ENCODE measurements at places on chromosomes 2 and 18.

DNA sequence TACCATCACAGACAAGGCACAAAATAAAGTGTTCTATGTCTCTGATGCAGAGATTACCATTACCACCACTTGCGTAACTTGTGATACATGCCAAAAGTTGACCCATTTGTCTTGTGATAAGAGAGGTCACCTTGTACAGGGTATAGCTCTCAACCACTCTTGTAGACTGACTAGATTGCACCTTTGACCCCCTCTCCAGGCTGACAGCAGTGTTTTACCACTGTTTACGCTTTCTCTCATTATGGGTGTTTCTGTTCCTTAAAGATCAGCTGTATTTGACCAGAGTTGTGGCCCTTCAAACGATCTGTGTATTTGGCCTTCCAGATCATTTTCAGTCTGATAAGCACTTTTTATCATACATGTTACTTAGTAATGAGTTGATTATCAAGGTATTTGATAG is 215.7 kb upstream of the HNMT start:
- no peak for DNase-seq

DNA sequence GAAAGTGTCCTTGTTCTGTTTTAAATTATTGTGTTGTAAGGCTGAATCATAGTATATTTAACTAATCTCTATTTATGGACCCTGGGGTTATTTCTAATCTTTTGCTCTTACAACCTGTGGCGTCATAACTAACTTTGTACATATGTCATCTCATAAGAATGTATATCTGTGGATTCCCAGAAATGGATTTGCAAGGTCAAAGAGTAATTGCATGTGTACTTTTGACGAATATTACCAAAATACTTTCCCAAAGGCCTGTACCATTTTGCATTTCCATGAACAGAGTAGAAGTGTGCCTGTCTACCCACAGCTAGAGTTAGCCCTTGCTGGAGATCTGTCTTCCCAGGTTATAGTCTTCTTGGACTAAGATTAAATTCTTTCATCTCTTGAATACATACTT is 42.8 kb downstream of the SEMA4F start:
- peak; percentile 95 for DNase-seq

DNA sequence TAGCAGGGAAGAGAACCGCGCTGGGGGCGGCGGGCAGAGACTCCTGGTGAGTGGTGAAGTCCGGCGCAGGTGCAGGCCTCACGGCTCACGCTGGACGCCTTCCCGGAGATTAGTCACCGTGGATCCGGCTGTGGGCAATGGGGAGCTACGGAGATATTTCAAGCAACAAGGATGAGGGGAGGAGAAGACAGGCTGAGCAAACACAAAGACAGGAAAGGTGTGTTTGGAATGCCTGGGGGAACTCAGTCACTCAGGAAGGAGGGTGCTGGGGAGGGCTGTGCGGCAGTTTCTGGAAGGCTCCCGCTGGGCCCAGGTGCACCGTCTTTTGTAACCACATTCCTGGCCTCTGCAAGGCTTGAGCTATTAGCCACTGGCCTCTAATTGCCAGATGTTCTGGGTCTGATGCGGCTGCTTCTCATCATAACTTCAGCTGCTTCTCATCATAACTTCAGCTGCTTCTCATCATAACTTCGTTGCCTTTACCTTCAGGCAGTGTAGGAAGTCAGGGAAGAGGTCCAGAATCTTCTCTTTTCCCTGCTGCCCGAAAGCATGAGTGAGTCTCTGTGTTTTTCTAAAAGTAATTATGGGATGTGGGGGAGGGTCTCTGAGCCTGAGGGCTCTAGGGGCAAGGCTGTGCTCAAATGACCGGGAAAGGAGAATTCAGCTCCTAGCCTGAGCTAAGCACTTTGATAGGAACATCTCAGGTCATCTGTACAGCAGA is 118.9 kb downstream of the PXDN start:
- peak; percentile 79 for DNase-seq

GRCh38 chr2:1891971-1892486 is 147.7 kb upstream of the PXDN start:
- DNase-seq = no peak

GRCh38 chr18:76476665-76477561 is 18.1 kb downstream of the ZNF516 start:
- DNase-seq = peak; percentile 95

DNA sequence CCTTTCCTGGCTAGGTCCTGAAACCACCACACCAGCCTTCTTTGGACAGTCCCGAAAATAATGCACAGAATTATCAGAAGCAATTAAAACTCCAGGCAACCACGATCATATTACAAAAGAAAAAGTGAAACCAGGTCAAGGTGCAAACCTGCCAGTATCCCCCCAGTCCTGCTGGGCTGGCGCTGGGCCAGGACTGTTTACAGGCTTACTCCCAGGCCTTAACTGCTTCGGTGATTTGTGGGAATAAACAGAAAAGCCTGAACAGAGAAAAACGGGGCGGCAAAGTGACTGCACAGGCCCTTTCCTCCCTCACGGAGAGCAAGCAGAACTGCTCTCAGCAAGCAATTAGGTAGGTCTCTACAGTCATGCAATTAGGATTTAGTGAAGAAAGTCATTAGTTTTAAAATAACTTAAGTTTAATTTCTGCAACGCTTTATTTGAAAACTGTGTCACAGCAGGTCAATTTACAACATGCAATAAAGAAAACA is 1.3 kb downstream of the HDAC4 start:
- DNase-seq = peak; percentile 59

DNA sequence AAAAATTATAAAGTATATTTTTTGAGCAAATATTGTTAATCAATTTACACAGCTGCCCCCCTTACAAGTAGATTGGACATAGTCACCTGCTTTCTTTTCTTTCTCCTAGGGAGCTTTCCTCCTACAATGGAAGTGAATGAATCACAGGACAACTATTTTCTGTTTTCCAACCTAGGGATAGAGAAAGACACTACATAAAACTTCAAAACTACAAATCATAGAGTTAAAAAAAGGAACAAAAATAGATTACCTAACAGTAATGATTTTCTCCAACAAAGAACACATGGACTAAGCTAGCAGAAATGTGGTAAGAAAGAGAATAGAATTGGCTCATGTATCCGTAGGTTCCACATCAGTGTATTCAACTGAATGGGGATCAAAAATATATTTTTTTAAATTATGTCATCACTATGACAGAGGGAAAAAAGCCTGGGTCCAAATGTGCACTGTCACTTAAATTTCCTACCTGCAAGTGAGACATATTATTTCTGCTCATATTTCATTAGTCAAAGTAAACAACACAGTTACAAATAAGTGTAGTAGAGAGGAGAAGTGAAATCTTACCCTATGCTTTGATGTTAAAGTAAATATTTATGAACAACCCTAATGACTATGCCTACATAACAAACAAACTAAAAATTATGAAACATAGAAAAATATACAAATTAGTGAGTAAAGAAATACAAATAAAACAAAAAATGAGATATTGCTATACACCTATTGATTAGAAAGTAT is 756.7 kb downstream of the SOCS6 start:
- no peak for DNase-seq

GRCh38 chr2:44549856-44550255 is 188.1 kb downstream of the CAMKMT start:
- no peak for DNase-seq

- DNase-seq = no peak
Measured at GRCh38 chr18:37438417-37439180, 127.0 kb downstream of the CELF4 start.

DNA sequence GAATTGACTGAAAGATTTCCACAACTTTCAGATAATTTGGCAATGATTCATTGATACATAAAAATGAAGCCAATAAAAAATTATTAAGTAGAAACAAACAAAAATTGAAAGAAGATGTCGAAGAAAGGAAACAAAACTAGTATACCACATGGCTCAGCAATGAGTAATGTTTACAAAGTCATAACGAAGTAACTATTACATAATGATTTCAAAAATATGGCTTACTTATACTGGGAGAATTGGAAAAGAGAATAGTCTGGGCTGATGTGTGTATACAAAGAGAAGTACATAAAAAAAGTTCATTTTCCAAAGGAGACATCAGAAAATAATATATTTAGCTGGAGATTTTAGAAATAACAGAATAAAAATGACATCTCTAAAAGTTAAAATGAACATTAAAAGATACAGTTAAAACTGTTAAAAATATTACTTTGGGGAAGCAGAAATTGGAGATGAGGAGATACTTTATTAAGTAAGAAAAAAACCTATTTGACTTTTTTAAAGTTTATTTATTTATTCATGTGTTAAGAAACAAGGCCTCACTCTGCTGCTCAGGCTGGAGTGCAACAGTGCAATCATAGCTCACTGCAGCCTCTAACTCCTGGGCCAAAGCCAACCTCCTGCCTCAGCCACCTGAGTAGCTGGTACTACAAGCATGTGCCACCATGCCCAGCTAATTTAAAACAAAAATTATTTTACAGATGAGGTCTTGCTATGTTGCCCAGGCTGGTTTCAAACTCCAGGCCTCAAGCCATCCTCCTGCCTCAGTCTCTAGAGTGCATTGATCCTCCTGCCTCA is 409.7 kb upstream of the PIK3C3 start:
- no peak for DNase-seq

DNA sequence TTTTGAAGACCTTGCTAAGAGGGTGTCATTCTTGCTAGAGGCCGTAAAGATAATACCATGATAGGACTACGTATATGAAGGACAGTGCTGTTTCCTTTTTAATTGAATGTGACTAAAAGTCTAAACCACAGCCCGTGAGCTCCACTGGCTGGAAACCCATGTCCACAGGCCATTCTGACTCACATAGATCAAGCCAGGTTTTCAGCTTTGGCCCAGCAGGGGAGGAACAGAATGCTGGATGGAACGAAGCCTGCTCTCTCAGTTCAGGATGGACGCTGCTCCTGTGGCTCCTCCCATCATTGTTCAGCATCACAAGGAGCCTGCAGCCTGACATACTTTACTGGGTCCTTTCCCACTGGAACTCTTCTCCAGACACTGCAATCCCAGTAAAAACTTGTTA is 47.6 kb downstream of the ALPK2 start:
- peak; percentile 73 for DNase-seq

- DNase-seq = no peak
Measured at GRCh38 chr18:67310826-67311225, 205.7 kb downstream of the DSEL start.

GRCh38 chr2:60794271-60794863 is 38.3 kb downstream of the PAPOLG start:
- DNase-seq = peak; percentile 20

- DNase-seq = no peak
Measured at GRCh38 chr2:38224821-38225437, 149.0 kb upstream of the CYP1B1 start.

DNA sequence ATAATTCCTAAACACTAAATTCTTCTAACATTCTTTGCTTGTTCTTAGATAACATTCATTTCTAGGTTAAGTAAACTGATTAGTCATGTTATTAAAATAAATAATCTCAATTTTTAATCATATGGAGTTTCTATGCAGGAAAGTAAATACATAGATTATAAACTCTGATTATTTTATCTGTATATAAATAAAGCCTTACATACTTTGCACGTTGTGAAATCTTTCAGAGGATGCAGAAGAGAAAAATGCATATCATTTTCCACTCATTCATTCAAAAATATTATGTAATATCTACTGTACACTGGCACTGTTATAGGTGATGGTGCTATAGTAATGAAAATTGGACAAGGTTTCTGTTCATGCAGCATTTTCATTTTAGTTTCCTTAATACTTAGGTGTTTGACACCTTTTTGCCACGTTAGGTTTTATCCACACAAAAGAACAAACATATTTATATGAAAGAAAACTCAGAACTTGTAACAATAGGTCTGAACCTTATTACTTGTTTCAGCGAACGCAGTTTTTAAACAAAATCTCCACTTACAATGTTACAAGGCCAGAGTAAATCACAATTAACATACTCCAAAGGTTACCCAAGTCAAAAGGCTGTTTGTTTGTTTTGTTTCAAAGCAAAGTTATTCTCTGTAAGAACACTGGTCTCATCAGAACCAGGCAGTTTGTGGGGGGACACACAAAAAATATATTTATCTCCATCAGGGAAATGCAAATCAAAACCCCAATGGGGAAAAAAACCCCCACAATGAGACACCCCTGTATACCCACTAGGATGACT is 27.4 kb downstream of the ADAM17 start:
- peak; percentile 22 for DNase-seq

GRCh38 chr2:128604045-128604444 is 285.4 kb upstream of the HS6ST1 start:
- no peak for DNase-seq

GRCh38 chr18:24494586-24494985 is 34.1 kb downstream of the HRH4 start:
- no peak for DNase-seq

- no peak for DNase-seq
Measured at GRCh38 chr18:73038336-73038735, 170.5 kb upstream of the NETO1 start.

- DNase-seq = no peak
Measured at GRCh38 chr18:71405169-71405809, 1116.4 kb downstream of the SOCS6 start.

DNA sequence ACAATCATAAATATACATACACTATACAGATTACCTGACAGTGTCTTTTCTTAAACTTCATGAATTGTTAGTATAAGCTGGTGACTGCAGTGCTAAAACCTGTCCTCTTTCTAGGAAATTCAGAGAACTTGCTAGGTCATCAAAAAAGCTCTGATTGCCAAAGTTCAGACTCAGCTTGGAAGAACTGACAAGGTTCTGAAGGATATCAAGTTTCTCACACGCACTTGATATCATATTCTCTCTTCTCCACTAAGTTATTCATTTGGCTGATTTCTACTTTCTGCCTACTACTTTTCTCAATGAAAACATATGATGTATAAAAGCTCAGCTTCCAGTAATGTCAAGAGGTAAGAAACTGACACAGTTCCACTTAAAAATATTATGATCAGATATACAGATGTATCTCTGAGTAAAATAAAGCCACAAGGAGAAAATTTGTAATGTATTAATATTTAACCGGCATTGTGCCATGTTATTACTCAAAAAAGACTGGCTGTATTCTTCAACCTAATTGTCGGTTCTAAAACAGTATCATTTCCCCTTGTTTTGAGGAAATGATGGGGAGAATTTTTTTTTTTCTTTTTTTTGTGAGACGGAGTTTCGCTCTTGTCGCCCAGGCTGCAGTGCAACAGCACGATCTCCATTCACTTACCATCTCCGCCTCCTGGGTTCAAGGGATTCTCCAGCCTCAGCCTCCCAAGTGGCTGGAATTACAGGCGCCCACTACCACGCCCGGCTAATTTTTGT is 2.4 kb downstream of the OSBPL1A start:
- DNase-seq = no peak

DNA sequence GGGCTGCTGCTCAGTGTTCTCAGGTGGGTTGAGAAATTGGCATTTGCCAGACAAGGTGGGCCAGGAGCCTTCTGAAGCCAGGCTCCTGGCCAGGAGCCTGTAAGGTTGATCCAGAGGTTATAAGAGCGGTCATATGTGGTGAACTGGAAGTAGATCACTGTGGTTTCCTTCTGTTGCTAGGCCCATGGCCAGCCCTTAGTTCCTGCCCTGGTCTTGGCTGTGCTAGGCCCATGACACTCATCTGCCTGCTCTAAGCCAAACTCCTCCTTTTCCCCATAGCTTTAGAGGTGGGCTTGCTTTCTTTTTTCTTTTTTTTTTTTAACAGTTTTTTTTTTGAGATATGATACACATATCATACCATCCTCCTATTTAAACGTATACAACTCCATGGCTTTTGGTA is 5.0 kb upstream of the MGAT5 start:
- no peak for DNase-seq

Measured in fibroblast of villous mesenchyme (primary cell).